Stimulated activated CD8-positive, alpha-beta memory T cell treated with anti-CD3 and anti-CD28 coated beads, Interleukin-7, amount 100 ng/mL, for 24 hours (primary cell): ENCODE measurements at places on chromosomes 16 and 17.

- no peak for DNase-seq
These were observed 9.5 kb upstream of the TMEM101 start for GRCh38 chr17:44024271-44024663.

GRCh38 chr17:15912416-15912955 is 32.4 kb upstream of the ADORA2B start:
- no peak for DNase-seq

GRCh38 chr16:86946396-86946795 is 368.0 kb downstream of the FOXL1 start:
- no peak for DNase-seq

GRCh38 chr17:32102646-32103186 is 39.6 kb upstream of the RHOT1 start:
- no peak for DNase-seq

GRCh38 chr17:42116705-42117396 is 4.3 kb downstream of the KAT2A start:
- DNase-seq = peak; percentile 60

DNA sequence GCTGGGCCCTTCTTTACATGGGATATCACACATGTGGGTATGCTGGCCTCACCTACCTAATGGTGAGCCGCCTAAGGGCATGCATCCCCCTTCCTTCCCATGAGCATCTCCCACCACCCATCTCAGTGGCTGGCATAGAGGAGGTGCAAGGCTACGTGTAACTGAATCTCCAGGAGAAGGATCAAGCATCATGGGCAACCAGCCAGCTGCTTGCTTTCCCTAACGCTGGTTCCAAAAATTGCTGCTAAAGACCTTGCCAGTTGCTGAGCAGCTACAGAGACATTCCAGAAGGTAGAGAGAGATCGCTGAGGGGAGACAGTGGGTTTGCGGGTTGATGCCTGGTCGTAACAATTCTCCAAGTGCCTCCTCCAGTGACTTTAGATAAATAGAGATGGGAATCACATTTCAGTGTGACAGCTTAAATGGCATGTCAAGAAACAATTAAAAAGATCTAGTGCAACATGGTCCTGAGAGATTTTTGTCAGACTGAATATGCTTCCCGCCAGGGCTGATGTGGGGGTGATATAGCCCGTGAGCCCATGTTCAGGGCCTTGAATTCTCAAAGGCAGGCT is 378.4 kb upstream of the CDH5 start:
- DNase-seq = no peak

- peak; percentile 35 for DNase-seq
These were observed at the start of gene SF3B3 for GRCh38 chr16:70523743-70524398. SF3B3 (plus strand) TSS chr16:70523816; CDS start chr16:70526657, 2,841 bp downstream.

GRCh38 chr16:59597269-59597668 is 863.2 kb upstream of the GOT2 start:
- no peak for DNase-seq

DNA sequence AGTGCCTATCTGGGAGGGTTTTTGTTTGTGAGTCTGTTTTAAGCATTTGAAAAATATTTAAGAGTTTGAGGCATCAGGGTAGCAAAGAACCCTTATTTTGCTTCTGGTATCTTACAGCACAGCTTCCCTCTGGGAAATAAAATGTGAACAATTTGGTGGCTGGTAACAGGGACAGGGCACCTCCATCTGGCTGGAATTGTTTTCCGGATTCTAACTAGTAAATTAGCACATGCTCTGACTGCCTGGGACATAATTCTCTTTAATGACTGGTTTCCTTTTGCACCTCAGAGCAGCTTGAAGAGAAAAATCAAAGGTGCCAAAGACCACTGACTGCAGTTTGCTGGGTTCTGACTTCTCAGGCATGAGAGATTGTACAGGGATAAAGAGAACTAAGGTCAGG is 469.1 kb downstream of the GRIN2A start:
- no peak for DNase-seq

- no peak for DNase-seq
These were observed 66.5 kb downstream of the ATP2C2 start for GRCh38 chr16:84434800-84435199.

- DNase-seq = no peak
These were observed 54.3 kb upstream of the CNTNAP4 start for GRCh38 chr16:76222853-76223252.

DNA sequence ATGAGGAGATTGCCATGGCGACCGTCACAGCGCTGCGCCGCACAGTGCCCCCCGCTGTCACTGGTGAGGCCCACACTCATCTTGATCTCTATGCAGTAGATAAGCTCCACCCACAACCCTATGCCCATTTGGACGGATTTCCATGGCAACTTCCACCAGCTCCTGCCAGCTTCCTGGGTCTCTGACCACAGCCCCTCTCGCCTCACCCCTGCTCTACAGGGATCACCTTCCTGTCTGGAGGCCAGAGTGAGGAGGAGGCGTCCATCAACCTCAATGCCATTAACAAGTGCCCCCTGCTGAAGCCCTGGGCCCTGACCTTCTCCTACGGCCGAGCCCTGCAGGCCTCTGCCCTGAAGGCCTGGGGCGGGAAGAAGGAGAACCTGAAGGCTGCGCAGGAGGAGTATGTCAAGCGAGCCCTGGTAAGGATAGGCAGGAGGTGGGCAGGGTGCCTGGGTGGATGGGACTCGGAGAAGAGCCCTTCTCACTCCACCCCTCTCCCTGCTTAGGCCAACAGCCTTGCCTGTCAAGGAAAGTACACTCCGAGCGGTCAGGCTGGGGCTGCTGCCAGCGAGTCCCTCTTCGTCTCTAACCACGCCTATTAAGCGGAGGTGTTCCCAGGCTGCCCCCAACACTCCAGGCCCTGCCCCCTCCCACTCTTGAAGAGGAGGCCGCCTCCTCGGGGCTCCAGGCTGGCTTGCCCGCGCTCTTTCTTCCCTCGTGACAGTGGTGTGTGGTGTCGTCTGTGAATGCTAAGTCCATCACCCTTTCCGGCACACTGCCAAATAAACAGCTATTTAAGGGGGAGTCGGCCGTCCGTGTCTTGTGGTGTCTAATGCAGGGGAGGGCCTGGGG is 4.3 kb downstream of the ALDOA start:
- no peak for DNase-seq

GRCh38 chr16:10976634-10977033 is 32.3 kb downstream of the CLEC16A start:
- no peak for DNase-seq

- no peak for DNase-seq
These were observed 7.0 kb upstream of the CDR2 start for GRCh38 chr16:22381392-22381791.

DNA sequence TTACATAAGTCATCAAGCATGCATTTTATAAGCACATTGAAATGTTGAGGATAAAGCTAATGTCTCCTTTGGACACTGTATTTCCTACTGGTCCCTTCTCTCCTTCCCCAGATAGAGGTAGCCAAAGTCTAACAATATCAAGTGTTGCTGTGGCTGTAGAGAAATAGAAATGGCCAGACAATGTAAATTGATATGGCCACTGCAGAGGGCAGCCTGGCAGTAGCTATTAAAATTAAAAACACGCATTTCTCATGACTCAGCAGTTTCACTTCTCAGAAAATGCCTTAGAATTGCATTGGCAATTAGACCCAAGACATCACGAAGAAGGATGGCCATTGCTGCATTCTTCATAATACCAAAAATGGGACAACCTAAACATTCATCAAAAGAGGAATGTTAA is 46.8 kb upstream of the MRTFB start:
- DNase-seq = no peak
